NCI-H1694 treated with DMSO at 0.1 percent for 48 hours (cell line): ENCODE measurements at places on chromosomes 6 and 20.

GRCh38 chr20:965956-966355, 36.2 kb downstream of the RSPO4 start:
- DNase-seq = no peak

DNA sequence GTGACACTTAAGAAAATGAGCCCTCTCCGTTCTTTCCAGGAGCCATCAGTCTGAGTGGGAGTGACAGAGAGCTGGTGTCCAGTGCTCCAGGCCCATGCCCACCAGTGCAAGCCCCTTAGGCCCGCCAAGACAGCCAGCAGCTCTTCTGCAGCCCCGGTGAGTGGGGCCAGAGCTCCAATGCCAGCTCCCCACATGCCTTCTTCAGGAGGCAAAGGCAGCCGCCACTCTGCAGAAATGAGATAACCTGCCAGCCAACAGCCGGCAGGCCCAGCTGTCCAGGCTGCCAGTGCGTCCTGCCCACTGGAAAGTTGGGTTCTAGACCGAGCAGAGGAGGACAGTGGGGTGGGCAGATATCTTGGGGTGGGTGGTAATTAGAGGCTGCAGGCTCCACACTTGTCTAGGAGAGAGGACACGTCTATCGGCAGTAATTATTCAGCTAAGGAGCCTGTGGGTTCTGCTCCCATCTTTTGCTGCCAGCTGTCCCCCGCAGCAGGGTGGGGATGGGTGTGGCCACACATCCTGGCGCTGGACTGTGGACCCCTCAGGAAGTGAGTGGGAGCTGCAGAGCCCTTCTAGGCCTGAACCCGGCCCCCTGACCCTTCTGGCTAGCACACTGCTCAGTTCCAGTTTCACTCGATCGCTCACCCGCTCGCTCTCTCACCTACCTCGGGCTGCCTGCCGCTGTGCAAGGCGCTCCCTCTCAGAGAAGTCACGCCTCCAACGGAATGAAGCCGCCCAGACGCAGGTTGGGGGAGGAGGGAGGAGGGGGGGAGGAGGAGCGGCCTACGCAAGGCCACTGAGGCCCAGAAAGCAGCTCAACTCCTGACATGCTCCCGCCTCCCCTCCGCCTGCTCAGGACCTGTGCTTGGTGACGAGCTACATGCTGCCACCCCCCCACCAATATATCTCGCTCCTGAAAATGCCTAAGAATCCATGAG, 3.6 kb downstream of the GRM4 start:
- no peak for DNase-seq

DNA sequence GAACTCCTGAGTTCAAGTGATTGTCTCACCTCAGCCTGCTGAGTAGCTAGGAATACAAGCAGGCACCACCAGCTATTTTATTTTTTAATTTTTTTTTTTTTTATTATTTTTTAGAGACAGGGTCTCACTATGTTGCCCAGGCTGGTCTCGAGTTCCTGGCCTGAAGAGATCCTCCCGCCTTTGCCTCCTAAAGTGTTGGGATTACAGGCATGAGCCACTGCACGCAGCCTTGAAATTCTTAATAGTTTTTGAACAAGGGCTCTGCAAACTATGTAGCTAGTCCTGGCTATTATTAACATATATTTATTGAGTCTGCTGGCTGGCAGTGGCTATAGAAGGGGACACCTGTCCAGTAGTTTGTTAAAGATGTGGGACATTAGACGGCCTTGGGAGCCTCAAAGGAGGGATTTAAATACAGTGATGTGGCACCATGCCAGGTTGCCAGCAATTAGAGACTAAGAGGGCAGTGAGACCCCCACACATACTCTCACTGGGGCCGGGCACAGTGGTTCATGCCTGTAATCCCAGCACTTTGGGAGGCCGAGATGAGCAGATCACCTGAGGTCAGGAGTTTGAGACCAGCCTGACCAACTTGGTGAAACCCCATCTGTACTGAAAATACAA, 21.1 kb upstream of the TAF8 start:
- no peak for DNase-seq

DNA sequence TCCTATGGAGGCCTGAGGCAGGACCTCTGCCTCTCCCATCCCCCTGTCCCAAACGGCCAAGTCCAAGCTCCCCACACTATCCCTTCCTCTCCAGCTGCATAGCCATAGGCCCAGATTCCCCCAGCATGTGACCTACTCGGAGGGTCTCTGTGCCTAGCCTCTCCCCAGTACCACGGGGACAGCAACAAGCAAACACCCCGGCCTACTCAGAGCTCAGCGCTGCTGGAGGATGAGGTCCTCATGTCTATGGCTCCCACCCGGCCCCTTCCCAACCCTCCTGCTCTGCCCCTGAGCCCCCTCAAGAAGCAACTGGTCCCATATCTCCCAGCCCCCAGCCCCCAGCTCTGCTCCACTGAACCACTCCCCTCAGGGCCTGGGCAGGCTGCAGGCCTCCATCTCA, 24.2 kb downstream of the RNASET2 start:
- DNase-seq = no peak

GRCh38 chr6:11847515-11848345, 69.1 kb upstream of the ADTRP start:
- DNase-seq = no peak
